ENCODE measurements at places on chromosomes 3 and 15.

DNA sequence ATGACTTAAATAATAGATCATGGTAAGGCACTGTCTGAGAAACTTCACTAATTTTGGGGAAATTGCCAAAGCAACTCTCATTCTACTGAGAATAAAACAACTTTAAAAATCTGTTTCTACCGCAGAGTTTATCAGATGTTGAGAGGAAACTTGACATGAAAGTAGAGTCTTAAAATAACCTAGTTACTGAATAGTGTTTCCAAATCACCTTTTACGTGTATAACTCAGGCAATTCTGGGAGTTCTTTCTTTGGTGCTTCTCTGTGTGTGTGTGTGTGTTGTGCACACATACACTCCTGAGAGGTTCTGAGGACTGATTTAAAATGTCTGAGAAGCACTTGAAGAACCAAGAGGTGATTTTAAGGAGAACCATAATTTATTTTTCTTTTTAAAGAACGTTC lies 236.6 kb downstream of the SV2B start:
- DNase-seq: no peak

DNA sequence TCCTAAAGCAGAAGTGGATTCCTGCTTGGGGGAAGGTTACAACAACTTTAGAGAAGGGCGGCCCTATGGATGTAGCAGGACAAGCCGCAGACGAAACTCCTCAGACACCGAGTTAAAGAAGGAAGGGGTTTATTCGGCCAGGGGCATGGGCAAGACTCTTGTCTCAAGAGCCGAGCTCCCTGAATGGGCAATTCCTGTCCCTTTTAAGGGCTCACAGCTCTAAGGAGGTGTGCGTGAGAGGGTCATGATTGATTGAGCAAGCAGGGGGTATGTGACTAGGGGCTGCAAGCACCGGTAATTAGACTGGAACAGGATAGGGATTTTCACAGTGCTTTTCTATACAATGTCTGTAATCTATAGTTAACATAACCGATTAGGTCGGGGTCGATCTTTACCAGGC lies 879 bp upstream of the PDHB start:
- no peak for DNase-seq

- DNase-seq: no peak
These were observed 304.9 kb downstream of the FGF12 start for GRCh38 chr3:192422321-192422996.

DNA sequence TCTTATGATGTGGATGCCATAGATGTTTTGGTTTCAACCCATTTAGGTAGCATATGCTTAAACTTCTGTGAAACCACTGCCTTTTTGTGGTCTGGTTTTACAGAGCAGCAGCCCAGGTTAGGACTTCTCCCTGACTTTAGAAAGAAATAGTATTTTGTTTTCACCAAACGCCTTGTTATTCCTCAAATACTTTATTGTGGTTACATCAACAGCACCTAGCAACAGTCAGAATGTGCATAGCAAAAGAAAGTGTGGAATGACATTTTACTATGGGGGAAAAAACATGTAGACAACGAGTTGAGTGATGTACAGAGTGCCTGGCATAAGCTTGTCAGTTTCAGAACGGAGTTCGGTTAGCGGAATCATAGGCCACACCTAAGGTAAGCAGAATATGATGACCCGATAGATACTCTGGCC lies 159.2 kb downstream of the TPRG1 start:
- no peak for DNase-seq

- no peak for DNase-seq
These were observed 181.2 kb upstream of the RARB start for GRCh38 chr3:25246913-25247312.

DNA sequence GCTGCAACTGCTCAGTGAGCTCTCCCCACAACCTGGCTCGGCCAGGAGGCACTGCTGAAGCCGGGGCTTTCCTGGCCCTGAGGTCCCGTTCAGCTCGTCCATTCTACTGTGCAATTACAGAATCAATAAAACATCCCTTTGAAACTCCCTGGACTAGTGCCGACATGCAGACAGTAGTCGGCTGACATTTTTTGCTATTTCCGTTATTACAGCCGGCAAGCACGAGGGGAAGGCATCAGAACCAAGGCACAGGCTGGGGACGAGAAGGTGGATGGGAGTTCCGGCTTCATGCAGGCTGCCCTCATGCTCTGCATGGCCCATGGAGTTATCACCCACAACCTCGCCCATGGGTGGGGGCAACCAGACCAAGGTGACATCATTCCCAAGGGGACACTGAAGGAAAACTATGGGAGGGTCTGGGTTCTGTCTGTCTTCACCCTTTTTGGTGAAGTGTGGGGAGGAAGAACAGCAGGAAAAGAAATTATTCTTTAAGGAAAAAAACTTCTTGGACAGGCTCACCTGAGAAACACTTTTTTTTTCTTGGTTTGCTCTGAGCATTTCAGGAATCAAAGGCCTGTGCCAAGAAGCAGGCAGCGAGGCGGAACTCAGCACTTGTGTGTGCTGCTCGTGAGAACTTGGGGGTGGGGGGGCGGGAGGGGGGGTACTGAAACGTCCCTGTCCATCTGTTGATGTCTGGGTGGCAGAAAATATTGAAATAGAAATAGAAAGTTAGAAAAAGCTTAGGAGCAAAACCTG lies 154.5 kb downstream of the FOXP1 start:
- DNase-seq: no peak
